ENCODE measurements at places on chromosomes 3 and 15.

DNA sequence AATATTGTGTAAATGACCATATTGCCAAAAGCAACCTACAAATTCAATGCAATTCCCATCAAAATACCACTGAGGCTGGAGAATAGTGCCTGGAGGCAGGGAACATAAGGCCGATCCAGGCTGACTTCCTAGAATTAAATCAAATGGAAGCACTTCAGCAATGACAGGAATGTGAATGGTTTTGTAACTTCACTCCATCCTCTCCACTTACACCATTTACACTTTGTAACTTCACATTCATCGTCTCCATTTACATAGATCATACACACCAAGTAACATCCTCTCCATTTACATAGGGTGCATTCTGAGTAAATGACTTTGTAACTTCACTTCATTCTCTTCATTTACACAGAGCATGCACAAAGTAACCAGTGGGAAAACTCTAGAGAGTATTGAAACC, 11.6 kb downstream of the STRIT1 start:
- DNase-seq: peak; percentile 10

GRCh38 chr3:174409086-174409743, 449.9 kb upstream of the NAALADL2 start:
- DNase-seq: no peak

- DNase-seq: peak; percentile 49
Observed at GRCh38 chr15:91291673-91292072, 191.6 kb downstream of the SV2B start.

- no peak for DNase-seq
Observed at GRCh38 chr15:28783873-28784272, 64.6 kb downstream of the GOLGA6L7 start.

- DNase-seq: no peak
Observed at GRCh38 chr3:67941433-67942030, 287.1 kb upstream of the SUCLG2 start.

- peak; percentile 20 for DNase-seq
Observed at GRCh38 chr3:12545473-12545791, at the start of gene MKRN2OS. Gene MKRN2OS, minus strand, starts transcription at chr3:12545499. Its CDS starts 35 bp downstream, at chr3:12545464.

- DNase-seq: no peak
Observed at GRCh38 chr3:19264424-19264823, 116.1 kb downstream of the KCNH8 start.

DNA sequence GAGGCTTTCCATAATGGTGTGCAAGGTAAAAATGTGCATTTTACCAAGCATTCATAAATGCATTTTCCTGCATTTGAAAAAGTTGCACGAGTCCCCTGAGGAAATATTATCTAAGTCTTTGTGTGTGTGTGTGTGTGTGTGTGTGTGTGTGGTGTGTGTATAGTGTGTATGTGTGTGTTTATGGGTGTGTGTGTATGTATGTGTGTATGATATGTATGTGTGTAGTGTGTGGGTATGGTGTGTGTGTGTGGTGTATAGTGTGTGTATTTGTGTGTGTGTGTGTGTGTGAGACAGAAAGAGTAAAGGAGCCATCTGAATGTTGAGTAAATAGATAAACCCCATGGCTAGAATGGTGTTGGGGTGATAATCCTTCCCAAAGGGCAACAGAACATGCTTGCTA, 229.6 kb upstream of the TBC1D5 start:
- no peak for DNase-seq

DNA sequence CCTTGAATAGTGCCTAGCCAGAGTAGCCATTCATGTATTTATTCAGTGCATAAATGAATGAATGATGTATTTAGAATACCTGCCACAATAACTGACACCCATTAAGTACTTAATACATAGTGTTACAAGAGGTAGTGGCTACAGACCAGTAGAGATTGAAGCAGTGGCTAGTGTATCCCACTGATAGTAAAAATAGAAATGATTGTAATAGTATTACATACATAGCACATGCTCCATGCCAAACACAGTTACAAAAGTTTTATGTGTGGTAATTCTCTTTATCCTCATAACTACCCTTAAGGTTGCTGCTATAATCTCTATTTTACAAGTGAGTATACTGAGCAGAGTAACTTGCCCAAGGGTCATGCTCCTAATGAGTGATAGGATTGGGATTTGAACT, 30.3 kb upstream of the SCAANT1 start:
- DNase-seq: no peak

DNA sequence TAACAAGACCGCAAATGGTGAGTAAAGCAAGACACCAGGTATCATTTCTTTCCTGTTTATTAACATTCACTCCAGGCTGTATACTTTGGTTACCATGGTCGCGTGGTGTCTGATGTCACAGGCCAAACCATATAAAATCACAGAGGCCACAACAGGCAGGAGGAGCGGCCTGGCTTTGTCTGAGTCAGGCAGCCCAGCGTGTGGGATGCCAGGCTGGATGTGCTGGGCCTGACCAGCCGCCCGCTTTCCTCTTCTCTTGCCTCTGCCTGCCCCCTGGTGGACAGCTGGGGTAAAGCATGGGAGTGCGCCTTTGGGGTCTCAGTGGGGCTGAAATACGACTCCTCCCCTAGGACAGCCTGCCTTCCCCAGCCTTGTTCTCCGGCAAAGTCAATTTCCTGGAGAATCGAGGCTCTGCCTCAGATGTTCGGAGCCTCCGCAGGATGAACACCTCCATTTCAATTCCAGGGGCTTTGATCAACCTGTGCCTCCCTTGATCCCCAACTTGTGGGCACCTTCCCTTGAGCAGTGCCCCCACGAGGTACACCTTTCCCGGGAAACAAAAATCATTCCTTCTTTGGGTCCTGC, 78.2 kb downstream of the CCNL1 start:
- DNase-seq: peak; percentile 95

DNA sequence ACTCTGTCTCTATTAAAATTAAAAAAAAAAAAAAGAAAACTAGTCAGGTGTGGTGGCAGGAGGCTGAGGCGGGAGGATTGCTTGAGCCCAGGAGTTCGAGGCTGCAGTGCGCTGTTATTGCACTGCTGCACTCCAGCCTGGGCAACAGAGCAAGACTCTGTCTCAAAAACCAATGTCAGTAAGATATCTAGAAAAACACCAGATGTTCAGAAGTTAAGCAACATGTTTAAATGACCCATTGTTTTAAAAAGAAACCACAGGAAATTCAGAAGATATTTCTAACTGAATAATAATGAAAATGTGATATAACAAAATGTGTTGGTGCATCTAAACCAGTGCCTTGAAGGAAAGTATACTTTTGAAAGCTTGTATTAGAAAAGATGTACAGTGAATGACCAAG, 203.4 kb upstream of the CGNL1 start:
- DNase-seq: peak; percentile 21

GRCh38 chr15:39409876-39410530, 170.9 kb upstream of the THBS1 start:
- peak; percentile 65 for DNase-seq

GRCh38 chr15:61036136-61036535, 193.0 kb downstream of the RORA start:
- DNase-seq: no peak

- DNase-seq: no peak
Observed at GRCh38 chr3:9149566-9149965, 99.9 kb downstream of the SRGAP3 start.

- peak; percentile 54 for DNase-seq
Observed at GRCh38 chr3:9750556-9751411, 1.0 kb downstream of the OGG1 start.

DNA sequence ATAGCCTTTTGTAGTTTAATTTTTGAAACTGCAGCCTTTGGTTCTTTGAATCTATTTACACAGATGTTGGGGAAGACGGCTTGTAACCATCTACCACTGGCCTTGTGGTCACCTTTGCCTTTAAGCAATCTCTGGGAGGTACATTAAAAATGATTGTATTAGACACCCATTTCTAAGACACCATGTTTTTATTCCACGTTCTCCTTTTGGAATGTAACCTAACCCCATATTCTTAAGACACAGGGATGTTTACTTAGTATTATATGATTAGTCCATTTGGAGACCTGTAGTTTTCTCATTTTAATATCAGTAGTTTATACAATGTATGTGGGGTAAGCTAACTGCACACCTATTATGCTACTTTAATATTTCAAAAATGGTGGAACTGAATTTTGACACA, 175.1 kb upstream of the PLSCR5 start:
- DNase-seq: peak; percentile 8

GRCh38 chr3:42228796-42229195, 37.2 kb downstream of the CCK start:
- peak; percentile 35 for DNase-seq

DNA sequence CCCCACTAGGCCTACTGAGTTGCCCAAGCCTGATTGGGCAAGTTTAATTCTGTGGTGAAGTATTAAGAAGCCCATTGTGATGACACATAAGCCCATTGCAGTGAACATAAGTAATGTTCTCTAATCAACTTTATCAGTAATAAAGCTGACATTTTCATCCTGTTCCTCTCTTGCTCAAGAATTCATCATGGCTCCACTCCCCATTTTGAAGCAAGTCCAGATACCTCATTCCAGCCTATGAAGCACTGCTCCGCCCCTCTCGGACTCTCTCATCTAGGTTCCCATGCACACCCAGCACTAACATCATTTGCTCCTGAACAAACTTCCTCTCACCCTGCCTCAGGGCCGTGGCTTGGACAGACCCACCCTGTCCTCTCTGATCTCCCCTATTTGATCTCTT, 10.5 kb downstream of the SHF start:
- DNase-seq: no peak

DNA sequence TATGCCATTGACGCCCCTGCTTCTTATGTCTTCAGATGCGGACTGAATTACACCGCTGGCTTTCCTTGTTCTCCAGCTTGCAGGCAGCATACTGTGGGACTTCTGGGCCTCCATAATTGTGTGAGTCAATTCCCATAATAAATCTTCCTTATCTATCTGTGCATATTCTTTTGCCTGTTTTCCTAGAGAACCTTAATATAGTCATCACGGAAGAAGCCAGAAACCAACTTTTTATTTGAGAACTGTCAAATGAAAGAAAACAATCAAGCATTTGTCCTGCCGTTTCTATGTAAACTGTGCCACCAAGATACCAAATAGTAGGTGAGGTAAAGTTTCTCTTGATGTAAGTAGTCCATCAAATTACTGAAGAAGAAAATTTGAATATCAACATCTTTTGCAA, 51.8 kb upstream of the B3GALNT1 start:
- no peak for DNase-seq

DNA sequence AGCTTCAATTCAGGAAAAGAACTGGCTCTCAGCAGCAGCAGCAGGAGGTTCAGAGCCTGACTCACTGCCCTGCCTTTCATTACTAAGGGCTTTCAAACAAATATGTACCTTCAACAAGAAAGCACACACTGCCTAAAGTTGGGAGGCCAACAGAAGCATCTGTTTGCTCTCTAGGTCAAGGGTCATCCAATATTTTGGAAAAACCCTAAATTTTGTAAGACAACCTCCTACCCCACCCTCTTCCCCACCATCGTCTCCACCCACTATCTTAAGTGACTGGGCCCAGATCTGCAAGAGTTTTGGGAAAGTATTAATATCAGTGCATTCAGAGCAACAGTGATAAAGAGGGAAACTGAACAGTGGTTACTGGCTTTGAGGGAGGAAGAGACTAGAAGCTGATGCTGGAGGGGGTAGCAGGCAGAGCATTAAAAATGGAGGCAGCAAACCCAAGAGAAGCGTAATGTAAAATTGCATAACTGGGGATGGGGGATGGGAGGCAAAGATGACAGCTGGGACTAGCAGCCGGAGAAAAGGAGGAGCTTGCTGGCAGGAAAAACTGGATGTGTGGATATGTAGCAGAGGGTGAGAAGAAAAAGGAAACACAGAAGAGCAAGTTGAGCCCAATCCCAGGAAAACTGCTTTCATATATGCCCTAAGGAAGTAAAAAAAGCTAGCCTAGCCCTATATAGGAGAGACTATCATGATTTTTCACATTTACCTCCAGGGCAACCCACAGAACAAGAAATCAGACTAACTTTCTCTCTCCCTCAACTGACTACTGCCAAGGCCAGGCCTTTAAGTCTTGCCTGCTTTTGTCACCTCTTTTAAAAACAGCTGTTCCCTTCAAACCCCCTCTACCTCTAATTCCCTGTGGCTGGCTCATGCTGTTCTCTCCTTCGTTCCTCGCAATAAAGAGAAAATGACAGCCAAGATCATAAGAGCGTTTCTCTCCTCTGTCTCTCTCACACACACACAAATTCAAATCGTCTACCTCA, 31.4 kb downstream of the NPTN start:
- peak; percentile 63 for DNase-seq

DNA sequence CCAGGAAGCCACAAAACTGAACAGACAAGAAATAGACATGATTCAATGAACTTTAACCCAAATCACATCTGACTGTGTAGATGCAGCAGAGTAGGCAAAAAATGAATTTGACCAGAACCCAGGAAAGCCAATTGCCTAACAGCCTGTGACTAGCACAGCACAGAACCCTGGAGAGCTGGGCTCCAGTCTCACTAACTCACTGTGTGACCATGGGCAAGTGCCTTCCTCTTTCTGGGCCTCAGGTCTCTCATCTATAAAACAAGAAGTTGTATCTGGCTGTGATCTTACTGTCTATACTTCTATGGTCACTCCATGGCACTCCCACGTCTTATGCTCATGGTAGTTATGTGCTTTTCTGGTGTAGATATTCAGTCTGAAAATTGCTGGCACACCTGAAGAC, 48.1 kb upstream of the USP3 start:
- DNase-seq: no peak

DNA sequence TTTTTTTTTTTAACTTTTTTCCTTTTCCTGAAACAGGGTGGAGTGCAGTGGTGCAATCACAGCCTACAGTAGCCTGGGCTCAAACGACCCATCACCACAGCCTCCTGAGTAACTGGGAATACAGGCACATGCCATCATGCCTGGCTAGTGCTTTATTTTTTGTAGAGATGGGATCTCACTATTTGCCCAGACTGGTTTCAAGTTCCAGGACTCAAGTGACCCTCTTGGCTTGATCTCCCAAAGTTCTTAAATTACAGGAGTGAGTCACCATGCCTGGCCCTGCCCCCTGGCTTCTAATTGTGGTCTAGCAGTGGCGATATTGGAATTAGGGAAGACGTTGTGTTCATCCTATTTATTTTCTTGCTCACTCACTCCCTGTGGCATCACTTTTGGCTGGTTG, 1138.4 kb downstream of the SI start:
- DNase-seq: peak; percentile 22

GRCh38 chr15:63166219-63166618, 8.9 kb upstream of the RPS27L start:
- DNase-seq: peak; percentile 31

GRCh38 chr3:33791477-33792166, 6.8 kb upstream of the PDCD6IP start:
- DNase-seq: peak; percentile 83

- DNase-seq: no peak
Observed at GRCh38 chr3:23659274-23659673, 146.5 kb upstream of the UBE2E1 start.

DNA sequence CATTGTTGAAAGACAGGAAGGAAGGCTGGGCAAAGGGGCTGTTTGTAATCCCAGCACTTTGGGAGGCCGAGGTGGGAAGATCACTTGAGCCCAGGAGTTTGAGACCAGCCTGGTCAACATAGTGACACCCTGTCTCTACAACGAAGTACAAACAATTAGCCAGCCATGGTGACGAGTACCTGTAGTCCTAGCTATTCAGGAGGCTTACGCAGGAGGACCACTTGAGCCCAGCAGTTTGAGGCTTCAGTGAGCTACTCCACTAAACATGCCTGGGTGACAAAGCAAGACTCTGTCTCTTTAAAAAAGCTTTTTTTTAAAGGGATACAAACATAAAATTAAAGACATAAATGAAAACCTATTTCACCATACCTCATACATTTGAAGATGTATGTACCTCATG, 11.1 kb downstream of the SERP1 start:
- DNase-seq: no peak
